Umbilical cord (tissue), 2 donors: ENCODE measurements at places on chromosomes 3 and 15.
A peak's percentile ranks its signal among the peaks of the same experiment; 100 is the strongest.

GRCh38 chr3:51836606-51837005, 24.8 kb upstream of the IQCF2 start:
- DNase-seq: no peak

GRCh38 chr3:60081381-60082095, 1031.7 kb upstream of the CFAP20DC start:
- no peak for DNase-seq

DNA sequence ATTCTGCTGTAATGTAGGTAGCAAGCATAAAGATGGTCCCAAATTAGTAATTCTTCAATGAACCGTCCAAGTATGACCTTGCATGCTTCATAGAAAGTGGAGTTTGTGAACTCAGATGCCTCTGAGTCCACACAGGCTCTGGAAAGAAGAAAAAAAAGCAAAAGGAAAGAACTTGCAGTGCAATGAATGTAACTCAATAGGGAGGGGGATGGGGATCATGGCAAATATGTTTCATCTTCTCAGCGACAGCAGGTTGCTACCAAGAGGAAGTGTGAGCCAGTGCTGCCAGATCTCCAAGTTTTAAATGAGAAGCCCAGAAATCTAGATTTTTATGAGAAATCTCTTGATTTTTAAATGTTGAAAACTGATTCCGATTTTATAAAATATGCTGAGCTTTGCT, 50.3 kb downstream of the IL20RB start:
- DNase-seq: no peak

GRCh38 chr15:78065973-78066946, 11.3 kb downstream of the TBC1D2B start:
- DNase-seq: no peak

- no peak for DNase-seq
Measured at GRCh38 chr3:196323691-196324090, 5.7 kb upstream of the DYNLT2B start.

- no peak for DNase-seq
Measured at GRCh38 chr3:13727890-13728289, 152.0 kb downstream of the WNT7A start.

DNA sequence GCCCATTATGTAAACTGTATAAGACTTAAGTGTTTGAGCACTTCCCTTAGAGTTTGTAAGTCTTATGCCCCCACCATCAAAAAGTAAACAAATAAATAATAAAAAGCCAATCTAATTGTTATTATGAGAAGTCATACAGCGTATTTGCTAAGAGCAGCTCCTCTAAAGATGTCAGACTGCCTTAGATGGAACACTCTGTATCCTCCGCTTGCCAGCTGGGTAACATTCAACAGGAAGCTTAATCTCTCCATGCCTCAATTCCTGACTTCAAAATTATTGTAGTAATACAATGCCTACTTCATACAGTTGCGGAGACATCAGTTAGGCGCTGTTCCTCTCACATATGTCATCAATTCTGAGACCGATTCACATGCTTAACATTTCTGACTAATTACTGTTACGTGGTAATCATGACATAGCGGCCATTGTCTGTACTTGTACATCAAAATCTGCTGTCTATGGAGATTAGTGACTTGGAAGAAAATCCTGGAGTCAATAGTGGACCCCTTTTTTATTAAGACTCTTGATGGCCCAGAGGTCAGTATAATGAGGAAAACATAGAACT, 417.7 kb downstream of the LPP start:
- no peak for DNase-seq

GRCh38 chr3:135097276-135097946, 302.4 kb downstream of the EPHB1 start:
- DNase-seq: no peak

- DNase-seq: no peak
Measured at GRCh38 chr3:48949376-48949717, 30.7 kb downstream of the ARIH2 start.

DNA sequence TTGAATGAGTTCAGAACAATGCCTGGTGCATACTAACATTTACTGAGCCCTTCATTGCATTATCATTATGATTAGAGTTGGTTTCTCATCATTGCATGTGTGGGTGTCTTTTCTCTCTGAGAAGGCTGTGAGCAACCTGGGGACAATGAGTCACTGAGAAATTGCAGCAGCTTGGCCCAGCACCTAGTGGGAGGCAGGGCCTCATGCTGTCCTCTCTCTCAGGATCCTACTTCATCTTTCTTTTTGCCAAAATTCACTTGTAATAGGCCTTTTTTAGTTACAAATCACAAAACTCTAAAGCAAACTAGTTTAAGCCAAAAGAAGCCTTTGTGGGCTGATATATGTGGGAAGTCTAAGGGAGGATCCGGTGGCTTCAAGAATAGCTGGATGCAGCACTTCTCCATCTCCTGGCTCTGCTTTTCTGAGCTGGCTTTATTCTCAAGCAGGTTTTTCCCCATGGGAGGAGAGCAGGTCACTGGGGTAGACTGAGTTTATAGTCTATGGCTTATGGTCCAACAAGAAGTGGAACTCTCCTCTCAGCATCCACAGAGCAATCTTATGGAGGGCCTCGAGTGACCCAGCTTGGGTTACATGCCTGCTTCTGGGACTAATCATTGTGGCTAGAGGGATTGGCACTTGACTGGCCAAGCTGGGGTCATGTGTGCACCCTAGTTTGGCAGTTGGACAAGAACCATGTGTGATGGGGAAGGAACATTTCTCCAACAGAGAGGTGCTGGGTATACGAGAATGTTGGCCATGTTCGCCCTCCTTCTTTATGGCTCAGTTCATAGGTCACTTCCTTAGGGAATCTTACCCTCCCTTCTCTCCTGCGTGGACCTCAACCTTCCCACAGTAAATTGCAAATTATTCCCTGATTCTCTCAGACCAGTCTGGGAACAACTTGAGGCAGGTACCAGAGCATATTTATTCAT, 8.7 kb upstream of the CAMK1 start:
- no peak for DNase-seq

DNA sequence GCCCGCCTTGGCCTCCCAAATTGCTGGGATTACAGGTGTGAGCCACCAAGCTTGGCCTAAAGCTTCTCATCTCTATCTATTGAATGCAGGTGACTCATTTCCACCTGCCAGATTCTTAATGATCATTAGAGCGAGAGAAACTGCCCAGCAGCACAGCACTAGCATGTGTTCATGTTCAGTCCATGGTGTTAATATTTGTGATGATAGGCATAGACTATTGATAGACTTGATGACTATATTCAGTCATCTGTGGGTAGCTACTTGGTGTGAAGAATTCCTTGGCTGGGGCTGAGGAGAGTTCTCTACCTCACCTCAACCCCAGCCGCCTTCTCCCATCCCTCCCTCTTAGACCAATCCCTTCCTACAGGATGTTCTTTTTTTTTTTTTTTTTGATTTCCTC, 60.0 kb downstream of the ST6GAL1 start:
- DNase-seq: no peak

- no peak for DNase-seq
Measured at GRCh38 chr3:107892955-107893624, 197.7 kb downstream of the CD47 start.

DNA sequence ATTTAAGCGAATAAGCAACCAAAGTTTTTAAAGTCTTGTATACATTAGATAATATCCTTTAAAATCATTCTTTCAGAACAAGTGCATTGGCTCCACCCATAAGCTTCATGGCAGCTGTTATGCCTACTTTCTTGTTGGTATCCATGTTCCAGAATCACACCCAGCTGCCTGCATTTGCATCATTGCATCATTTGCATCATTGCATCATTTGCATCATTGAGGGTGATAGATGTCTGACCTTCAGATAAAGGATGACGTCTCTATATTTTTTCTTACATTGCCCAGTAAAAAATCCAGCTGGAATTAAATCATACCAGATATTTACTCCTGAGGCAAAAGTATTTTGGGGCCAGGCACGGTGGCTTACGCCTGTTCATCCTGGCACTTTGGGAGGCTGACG, 42.3 kb downstream of the SLC12A1 start:
- no peak for DNase-seq

DNA sequence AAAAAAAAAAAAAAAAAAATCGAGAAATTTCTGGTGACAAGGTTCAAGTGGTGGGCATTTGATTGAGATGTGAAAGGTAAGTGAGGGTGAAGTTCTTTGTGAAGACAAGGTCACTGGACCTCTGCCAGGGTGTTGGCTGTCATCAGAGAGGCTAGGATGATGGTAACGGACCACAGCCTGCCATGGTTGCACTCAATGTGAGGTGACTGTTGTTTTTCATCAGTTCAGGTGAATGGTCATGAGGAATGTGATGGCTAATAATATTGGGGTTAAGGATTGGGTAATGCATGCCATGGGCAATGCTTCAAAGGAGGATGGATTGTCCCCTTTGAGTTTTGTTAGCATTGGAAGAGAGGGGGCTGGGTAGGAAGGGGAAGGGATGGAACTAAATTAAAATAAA, 4.3 kb upstream of the ALPK3 start:
- DNase-seq: no peak

DNA sequence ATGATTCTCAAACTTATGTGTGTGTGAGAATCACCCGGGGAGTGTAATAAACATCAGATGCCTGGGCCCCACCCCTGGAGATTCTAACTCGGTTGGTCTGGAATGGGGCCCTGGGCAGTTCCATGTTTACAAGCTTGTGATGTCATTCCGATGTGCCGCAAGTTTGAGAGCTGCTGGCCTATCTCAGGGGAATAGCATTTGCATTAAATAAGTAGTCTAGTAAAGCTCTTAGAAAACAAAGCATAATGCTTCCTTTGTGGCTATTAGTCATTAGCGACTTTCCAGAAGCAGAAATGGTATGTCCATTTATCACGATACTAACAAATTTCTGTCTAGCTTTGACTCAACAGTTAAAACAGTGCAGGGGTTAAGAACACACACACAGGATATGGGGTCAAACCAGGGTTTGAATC, 20.9 kb downstream of the PGBD4 start:
- DNase-seq: no peak

DNA sequence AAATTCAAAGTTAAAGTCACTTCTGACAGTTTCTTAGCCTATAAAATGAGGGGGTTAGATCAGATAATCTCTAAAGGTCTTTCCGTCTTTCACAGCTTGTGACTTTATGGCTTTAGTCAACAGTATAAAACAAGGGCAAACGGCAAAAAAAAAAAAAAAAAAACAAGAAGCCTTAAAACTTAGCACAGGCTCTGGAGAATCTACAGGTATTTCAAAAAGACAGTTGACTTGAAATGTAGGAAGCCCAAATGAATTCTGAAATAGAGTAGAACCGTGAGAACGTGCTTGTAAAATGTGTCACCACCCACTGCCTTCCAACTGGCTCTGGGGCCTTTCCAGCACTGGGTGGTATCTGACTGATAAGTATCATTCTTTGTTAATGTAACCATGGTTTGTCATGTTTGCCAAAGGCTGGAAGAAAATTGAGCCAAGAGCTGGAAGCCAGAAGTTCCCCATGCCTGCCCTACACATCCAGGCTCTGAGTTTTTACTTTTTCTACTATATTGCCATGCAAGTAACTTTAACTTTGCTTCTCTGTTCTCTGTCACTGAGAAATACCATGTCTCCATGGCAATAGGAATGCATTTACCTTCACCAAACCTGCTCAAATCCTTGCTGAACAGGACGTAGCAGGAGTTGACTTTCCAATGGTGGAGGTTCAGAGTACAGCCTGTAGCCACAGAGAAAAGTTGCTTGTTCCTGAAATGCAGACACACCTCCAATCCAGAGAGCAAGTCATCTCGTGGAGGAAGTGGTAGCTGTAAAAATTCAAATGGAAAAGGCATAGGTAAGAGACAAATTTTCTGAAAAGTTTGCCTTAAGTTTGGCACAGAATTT, 35.8 kb upstream of the THSD4 start:
- DNase-seq: peak; percentile 44
